ENCODE measurements at places on chromosomes 16 and 17.

DNA sequence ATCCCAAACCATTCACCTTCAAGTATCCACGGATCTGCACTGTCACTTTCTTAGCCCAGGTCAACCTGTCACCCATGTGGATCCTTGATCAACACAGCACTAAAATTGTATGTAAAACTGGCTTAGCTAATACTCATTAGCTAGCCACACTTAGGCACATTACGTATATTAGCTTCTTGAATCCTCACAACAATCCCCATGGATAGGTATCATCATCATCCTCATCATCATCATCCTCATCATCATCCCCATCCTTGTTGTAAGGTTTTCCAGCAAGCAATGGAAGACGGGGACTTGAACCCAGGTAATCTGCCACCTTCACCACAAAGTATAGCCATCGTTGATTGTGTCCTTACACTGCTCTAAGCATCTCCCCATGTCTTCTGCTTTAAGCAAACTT is 184.3 kb downstream of the XYLT1 start:
- no peak for DNase-seq

DNA sequence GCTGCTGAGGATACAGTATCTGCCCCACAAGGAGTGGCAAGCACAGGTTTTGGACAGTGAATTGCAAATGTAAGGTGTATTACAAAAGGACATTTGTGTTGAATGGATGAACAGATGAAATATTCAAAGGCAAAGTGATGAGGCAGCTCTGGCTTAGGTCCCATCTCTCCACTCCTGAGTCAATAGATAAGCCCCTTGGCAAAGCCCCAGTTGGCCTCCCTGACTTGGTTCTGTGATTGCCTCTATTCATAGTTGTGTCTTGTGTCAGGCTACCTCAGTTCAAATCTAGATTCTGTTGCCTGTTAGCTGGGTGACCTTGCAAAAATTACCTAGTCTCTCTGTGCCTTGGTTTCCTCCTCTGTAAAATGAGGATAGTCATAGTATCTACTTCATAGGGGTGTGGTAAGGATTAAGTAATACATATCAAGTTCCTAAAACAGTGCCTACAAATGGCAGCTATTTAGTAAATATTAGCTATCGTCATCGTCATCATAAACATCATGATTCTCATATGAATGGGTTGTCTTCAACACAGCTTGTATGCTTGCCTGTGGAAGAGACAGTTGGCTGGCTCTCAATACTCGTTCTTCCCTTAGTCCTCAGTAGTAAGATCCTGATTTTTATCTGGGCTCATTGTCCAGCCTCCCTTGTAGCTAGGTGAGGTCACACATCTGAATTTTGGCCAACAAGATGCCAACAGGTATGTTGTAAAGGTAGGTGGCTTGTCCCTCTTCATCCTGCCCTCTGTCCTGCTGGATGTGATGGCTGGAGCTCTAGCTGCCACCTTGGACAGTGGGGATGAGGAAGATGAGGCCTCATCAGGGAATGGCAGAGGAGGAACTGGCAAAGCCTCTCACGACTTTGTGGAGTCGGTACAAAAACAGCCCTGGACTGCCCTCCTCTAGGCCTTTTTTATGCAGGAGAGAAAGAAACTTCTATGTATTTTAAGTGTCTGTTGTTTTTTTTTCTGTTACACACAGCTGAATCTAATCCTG is 2.1 kb upstream of the MFAP4 start:
- DNase-seq = no peak

DNA sequence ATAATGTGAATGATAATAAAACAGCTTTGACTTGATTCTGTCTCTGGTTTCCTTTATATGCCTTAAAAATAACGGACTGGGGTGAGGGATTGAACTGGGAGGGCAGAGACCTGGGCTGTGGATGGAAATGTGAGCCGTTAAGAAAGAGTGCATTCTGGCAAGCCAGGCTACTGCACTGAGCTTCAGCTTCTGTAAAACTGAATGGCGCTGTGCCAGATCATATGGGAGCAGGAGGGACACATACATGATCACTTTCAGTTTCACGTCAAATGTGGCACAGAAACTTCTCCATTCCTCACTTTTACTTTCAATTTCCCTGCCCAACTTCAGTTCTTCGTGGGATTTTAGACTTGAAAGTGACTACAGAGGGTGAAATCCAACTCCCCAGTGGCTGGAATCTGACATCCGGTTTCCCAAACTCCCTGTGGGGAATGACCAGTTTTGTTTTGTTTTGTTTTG is 1.1 kb downstream of the MT2A start:
- DNase-seq = peak; percentile 66

DNA sequence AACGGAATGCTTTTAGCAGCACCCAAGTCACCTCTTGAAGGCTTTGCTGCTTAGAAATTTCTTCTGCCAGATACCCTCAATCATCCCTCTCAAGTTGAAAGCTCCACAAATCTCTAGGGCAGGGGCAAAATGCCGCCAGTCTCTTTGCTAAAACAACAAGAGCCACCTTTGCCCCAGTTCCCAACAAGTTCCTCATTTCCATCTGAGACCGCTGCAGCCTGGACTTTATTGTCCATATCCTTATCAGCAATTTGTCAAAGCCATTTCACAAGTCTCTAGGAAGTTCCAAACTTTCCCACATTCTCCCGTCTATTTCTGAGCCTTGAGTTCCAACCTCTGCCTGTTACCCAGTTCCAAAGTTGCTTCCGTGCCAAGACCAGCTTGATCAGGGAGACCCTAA is 27.4 kb downstream of the TMC6 start:
- no peak for DNase-seq

DNA sequence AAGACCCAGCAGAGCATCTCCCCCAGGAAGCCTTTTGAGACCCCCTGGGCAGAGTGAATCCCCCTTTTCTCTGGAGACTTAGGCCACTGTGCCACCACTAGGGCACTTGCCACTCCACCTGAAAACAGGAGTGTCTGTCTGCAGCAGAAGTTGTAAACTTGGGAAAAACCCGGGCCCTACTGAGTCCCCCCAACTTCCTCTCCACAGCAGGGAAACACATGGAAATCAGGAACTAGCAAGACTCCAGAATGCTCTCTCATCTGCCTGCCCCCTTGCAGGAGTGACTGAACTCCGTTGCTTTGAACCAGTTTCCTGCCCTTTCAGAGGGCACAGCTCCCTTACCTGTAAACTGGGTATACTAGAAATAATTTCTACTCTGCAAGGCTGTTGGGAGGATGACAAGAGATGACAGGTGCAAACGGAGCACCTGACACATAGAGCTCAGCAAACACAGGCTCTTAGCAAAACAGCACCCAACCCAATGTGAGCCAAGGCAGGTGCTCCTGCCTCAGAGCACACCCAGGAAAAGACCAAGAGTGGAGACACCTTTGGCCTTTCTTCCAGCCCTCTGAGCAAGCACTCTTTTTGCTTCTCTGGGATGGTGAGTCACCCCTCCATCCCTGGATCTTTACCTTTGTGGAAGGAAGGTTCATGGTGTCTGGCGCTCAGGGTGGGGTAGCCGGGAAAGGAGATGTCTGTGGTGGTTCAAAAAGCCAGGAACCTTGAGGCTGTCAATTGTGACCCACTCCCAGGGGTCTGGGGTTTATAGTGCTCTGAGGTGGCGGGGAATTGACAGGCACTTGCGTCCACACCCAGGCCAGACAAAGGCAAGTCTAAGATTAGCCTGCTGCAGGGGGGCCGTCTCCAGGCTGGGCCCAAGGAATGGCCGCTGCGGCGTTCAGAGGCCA is at the start of gene HCRT:
Gene HCRT (minus strand): TSS at position 740 of the 908 bp plus-strand sequence. CDS start 87 bp downstream, at position 653.
- no peak for DNase-seq

GRCh38 chr16:28003923-28004322 is 59.6 kb downstream of the GSG1L start:
- DNase-seq = no peak

DNA sequence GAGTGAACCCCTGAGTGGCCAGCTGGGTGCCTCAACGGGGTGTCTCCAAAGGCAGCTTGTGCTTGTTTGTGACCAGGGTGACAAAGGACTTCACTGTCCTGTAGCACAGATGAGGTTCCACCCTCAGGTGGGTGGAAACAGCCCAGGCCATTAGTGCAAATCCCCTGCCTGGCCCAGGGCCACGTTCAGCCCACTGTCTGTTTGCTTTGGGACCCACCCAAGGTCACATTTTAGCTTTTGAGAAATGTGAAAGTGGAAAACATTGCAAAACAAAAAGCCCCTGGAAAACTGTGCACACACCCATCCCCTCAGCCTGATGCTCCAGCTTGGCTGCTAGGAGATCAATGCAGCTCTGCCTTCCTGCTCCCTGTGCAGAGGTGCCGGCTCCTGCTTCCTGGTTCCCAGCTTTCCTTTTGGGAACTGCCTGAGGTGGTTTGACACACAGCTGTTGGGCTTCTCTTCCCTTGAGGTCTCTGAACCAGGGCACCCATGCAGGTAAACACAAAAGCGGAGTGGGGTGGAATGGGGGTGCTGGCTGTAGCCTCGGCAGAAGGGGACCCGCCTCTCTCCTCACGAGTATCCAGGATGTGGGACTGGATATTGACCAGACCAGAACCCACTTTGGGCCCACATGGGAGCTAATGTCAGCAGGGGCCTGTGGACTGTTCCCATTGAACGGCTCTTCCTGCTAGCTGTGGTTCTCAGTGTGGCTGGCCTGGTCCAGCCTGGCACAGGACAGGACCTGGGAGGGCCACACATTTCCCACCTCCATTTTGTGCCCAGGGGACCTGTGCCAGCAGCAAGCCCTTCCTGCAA is 7.9 kb upstream of the SPHK1 start:
- no peak for DNase-seq

DNA sequence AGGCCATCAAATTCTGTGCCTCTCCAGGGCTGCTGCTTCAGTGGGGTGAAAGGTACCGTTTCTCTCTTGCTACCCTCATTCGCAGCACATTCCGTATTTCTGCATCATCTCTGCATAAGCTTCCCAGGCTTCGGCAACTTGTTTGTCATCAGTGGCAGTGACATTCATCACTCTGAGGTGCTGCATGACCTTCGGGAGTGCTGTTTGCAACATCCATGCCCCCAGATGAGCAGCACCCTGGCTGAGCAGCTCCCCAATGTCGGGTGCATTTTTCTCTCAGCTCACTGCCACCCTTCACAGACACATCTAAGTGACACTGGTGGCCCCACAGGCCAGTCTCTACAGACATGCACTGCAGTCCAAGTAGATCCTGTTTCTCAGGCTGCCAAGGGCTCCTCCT is 3.8 kb downstream of the CREBBP start:
- no peak for DNase-seq

GRCh38 chr16:21285314-21285713 is 7.2 kb upstream of the CRYM start:
- DNase-seq = no peak

GRCh38 chr17:13114601-13115031 is 96.8 kb upstream of the ELAC2 start:
- DNase-seq = no peak

- no peak for DNase-seq
Observed at GRCh38 chr17:43070872-43071271, 45.8 kb downstream of the RND2 start.

GRCh38 chr17:50766222-50767023 is 895 bp downstream of the ANKRD40CL start:
- DNase-seq = no peak

All from skeletal muscle cell (primary cell).